NCI-H187 treated with DMSO at 0.1 percent for 48 hours (cell line): ENCODE measurements at places on chromosomes 6 and 20.

- DNase-seq, result no peak
Measured at GRCh38 chr6:40398810-40399477, 188.2 kb downstream of the LRFN2 start.

DNA sequence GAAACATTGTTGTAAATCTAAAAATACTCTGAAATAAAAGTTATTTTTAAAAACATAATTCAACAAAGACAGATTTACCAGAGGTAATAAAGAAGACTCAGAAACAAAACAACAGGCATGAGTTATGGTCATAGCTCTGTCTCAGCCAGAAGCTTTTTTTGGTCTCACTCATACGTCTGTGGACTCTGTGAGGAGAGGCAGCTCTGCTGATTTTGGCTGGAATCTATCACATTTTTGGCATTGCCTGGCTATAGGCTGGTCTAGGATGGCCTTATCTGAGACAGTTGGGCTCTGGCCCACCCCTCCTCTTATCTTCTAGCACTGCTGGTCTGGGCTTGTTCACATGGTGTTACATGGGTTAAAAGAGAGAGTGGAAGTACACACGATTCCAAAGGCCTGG lies 514.0 kb upstream of the BTBD3 start:
- no peak for DNase-seq

DNA sequence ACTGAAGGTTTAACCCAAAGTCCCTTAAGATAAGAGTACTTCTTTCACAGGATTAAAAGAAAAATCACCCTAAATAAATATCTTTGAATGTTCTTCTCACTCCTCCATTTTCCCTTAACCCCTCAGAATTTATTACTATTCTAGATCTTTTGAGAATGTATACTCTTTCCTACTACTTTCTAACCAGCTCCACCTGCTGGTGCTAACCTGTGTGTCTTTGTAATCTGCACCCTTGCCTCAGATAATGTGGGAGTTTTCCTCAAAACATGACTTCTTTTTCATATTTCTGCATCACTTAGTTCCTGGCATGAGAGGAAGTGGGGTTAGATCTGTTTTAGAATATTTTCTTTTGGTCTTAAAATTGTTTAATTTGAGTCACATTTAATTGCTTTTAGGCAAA lies 394.2 kb downstream of the BMP2 start:
- DNase-seq, result no peak

GRCh38 chr20:18831830-18832499 lies 18.4 kb downstream of the SCP2D1 start:
- DNase-seq, result no peak

DNA sequence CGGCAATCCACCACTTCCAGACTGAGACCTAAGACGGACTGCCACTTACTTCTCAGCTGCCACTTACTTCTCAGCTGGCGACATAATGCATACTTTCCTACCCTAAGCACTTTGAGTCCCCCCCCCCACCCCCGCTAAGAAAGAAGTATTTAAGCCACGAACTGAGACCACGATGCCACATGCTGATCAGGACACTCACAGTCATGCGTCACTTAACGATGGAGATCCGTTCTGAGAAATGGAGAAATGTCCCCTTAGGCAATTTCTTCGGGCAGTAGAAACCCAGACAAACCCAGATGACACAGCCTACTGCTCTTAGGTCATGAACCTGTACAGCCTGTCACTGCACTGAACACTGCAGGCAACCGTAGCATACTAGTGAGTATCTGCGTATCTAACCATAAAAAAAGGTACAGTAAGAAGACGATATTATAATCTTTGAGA lies 690 bp downstream of the IFNGR1 start:
- DNase-seq, result no peak

DNA sequence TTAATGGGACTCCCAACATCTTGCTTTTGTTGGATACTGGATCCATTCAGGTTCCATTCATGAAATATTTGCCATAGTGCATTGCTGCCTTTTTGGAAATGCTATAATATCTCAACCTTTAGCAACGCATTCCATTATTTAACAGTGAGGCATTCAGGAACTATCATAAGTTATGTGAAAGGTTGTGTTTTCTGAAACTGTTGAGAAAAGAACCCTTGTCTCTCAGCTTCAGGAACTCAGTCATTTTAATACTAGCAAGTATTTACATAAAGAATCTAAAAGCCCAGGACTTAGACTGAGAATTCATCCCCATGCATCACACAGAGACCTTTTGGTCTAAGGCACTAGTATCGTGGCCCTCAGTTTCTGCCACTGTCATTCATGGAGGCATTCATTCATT lies 24.9 kb upstream of the SASH1 start:
- DNase-seq, result no peak

DNA sequence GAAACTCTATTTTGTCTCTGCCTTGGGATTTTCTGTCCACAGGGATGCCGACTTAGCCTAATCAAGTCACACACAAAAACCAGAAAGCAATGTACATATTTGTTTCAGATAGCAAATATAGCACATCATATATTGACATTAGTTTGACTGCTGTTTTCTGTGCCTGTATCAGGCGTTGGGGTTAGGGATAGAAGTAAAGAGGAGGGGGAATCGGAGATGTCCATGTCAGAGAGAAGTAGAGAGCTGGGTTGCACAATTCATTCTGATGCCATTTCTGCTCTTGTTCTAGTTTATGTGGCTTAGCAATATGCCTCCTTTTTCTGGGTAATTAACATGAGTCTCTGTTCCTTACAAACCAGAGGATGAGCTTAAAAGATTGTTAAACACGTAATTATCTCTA lies 14.7 kb upstream of the IPCEF1 start:
- no peak for DNase-seq

DNA sequence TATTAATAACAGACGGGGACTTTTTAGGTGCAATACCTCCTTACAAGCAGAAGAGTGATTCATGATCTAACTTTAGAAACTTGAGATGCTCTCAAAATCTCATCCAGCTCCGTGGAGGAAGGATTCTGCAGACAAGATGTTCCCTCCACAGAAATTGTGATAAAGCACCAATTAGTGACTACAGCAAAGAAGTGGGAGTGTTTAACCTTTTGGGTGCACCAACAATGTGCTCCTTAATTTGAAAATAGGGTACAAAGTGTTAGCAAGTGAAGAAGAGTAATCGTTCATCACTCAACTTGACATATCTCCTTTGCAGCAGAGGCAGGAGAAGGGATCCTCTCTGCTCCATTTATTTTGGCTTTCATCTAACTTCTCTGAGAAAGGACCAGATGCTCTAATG lies 22.8 kb upstream of the SCP2D1 start:
- DNase-seq, result no peak

GRCh38 chr6:159627939-159628338 lies 65.1 kb downstream of the SOD2 start:
- no peak for DNase-seq

- no peak for DNase-seq
Measured at GRCh38 chr20:33401921-33402369, 626 bp upstream of the CDK5RAP1 start.

DNA sequence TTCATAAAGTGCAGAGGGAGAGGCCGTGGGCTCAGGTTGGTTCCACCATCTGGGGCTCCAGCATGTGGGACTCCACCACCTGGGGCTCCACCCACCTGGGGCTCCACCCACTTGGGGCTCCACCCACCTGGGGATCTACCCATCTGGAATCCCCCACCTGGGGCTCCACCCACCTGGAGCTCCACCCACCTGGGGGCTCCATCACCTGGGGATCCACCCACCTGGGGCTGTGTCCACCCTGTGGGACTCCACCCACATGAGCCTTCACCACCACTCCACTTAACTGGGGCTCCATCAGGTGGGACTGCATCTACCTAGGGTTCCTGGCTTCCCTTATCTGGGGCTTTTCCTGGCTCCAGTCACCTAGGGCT lies 226.0 kb upstream of the CDYL start:
- DNase-seq, result no peak

- no peak for DNase-seq
Measured at GRCh38 chr6:142913036-142913510, 31.9 kb downstream of the HIVEP2 start.

DNA sequence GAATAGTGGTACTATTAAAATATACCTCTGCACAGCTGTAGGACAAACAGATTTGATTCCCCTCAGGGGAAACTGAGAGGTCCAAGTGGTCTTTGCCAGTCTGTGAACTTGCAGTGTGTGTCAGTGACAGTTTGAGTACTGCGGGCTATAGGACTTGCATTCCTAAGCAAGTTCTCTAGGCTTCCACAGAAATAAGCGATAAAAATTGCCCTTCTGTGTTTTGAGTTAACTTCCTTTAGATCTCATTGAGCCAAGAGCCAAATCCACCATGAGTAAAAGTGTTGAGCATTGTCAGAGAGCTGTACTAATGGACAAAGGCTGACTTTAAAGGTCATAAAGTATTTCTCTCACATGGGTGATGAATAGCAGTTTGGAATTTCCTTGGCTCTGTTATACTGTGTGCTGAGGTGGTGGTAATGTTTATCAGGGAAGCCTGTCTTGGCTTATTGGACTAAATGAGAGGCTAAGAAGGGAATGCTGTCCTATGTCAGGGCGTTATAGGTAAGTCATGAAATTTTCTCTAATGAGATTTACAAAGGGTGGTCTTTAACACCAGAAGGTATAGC lies 122.6 kb upstream of the MAP3K7 start:
- DNase-seq, result no peak

- no peak for DNase-seq
Measured at GRCh38 chr20:17617212-17617867, 47.5 kb downstream of the DSTN start.

DNA sequence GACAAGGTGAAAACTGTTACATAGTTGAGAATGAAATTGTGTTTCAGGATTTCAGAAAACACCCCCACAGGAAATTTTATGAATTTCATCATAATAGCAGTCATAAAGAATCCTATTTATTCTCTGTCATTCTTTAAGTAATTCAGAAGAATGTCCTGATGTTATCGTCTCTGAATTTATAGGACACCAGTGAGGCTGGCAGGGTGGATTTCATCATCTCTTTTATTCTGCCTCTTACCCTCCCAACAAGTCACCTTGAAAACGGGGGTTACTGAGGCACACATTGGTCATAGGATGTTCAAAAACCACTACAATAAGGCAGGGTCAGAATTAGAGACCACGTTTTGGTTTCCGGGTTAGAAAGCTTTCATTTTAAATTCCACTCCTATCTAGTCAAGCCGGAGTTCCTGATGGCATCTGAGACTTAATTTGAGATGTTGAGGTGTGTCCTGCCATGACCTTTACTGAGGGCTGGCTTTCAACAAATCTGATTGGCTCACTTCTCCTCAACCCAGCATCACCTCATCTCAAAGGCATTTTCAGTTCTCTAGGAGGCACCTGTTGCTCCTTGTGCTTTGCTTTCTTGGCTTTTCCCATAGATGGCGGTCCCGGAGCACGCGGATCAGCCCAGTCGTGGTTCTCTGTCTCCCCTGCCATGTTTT lies 230.6 kb upstream of the SUPT3H start:
- no peak for DNase-seq

GRCh38 chr20:8782804-8783203 lies 286.1 kb upstream of the PLCB4 start:
- no peak for DNase-seq

DNA sequence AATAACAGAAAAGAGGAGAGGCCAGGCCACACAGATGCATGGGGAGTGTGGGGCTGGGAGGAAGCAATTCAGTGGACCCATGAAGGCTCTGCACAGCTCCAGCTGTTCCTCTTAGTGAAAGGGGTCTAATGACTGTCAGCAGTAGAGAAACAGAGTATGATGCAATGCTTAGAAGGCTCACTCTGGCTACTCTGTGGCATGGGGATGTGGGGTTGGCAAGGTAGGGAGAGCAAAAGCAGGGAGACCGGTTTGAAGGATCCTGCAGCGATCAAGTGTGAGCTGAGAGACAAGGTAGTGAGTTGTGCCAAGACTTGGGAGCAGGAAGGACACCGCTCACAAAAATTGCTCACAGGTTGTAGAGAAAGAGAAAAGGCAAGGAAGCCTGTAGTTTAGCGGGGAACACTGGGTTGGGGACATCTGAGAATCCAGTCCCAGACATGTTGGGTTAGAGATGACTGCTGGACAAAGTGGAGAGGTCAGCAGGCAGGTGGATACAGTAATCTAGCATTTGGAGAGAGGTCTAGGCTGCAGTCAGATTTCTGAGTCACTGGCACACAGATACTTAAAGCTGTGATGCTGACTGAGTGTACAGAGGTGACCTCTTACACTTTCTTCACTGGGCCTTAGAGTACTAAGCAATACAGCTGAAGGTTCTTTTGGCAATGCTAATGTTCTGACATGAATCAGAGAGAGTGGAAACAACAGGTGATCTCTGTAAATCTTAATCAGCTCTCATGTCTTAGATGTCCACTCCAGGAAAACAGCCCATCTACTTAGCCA lies 27.1 kb downstream of the NAPB start:
- DNase-seq, result no peak

GRCh38 chr6:78561015-78561414 lies 306.3 kb upstream of the IRAK1BP1 start:
- no peak for DNase-seq

GRCh38 chr20:15674253-15675060 lies 898.8 kb downstream of the KIF16B start:
- no peak for DNase-seq
